ENCODE measurements at places on chromosomes 5 and 9. TPM values are rescaled to one million over a fixed set of nuclear protein-coding genes. Genes with fewer than 3 reads are reported as not detected.

- no peak for DNase-seq
These were observed 377.9 kb downstream of the PSAT1 start for GRCh38 chr9:78674874-78675273.

DNA sequence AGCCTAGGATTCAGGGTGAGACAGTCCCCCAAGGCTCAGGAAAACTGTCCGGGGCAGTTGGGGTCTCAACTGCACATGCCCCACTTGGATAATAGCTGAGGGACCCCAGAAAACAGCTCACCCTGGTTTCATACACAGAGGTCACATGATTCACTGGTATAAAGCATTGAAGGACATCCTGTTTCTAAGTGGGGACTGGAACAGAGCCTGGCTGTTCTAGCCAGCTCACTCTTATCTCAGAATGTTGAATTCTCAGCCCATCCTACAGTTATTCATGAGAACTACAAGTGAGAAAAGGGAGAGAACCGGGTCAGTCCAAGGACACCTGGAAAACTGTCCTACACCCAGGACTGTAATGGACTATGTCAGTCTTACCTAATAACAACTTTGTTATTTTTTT, 170.9 kb downstream of the FGF1 start:
- no peak for DNase-seq

- no peak for DNase-seq
These were observed 12.2 kb downstream of the TRAF1 start for GRCh38 chr9:120914396-120914795.

DNA sequence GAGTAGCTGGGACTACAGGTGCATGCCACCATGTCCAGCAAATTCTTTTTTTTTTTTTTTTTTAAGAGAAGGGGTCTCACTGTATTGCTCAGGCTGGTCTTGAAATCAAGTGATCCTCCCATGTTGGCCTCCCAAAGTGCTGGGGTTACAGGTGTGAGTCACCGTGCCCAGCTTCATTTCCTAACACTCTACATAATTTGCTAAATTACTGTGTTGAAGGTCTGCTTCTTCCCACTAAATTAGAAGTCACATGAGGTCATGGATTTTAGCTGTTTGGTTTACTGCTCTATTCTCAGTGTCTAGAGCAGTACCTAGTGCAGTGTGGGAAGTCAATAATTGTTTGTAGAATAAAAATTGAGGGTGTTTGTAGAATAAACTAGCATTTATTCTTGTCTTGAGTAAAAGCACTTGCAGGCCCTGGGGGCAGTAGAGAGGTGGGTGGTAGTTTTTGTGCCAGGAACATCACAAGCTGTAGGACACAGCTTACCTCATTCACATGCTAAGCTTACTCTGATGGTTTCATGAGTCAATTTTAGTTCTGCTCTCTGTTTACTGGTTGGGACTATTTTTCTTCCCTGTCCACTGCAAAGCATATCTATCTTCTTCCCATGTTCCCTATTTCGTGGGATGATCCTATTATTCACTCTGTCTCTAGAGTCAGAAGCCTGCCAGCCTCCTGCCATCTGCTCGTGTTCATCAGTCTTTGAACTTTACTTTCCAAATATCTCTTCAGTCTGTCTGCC, 7.0 kb downstream of the TEX48 start:
- no peak for DNase-seq

DNA sequence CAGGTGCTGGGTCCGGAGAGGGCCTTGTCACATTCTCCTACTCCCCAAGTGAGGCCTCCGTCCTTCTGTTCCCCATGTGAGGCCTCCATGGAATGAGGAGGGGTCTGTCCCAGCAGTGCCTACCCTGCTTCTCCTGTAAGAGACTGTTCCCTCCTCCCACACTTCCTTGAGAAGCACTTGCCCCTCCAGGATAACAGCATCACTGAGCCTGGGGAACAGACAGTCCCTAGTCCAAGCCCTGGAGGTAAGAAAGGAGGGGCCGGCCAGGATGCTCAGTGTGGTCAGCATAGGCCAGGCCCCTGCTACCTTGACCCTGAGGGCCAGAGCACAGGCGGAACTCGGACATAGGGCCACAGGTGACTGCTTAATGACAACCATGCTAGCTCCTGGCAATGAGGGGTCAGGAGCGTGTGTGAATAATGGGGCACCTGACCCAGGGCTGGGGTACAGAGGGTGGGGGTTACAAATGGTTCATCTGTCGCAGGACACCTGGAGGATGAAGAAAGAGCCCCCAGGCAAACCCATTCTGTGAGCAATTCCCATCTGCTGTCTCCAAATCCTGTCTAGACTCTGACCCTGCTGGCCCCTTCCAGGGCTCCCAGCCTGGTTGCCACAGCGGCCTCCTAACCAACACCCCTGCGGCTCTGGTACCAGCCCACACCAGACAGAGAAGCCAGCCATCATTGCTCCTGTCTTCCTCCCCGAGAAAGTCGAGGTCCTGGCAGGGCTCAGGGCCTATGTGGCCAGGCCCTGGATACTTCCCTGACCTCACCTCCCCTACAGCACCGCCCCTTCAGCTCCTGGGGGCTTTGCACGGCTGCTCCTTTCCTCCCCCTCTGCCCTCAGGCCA, 20.3 kb downstream of the RALGDS start:
- no peak for DNase-seq

DNA sequence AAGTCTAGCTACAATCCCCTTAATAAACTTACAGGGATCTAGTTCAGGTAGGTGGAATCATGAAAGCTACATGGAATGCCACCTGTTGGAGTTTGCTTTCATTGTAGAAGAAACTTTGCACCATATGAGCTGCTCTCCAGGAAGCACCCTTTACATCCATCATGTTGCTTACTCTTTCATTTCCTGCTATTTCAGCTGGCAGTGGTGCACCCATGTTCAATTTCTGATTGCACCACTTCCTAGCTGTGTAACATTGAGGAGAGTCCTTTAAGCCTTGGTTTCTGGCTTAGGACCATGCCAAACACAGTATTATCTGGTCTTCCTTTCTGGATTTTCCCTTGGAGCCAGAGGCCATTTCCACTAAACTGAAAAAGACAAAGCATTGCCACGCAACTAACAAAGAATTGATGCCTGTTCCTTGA, 123.3 kb upstream of the SLC12A2 start:
- DNase-seq, result no peak

DNA sequence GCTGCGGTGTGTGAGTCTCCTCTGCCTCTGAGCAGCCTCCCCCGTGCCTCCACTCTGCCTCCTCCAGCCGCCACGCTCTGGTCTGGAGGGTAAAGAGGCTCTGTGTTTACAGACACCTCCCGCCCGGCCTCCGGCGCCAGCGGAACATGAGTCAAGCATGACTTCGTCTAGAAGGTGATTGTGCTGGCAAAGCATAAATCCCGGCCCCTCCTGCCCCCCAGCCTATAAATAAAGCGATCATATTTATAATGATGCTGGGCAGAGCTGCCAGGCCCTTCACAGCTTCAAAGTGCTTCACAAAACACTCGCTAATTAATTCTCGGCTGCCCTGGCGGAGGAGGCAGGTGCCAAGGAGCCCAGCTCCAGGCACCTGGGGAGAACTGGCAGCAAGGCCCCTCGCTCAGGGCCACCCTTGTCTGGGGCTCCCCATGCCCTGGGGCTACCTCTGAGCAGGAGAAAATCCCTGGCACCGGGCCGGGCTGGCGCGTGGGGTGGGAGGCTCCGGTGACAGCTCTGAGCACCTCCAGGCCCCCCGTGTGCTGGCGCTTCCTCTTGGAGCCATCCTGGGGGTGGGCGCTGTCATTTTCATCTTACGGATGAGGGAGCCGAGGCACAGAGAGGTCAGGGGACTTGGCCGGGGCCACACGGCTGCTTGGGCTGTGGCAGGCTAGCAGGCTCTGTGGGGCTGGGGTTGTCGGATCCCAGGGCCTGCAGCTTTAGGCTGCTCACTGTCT, 87.8 kb downstream of the RXRA start:
- no peak for DNase-seq

DNA sequence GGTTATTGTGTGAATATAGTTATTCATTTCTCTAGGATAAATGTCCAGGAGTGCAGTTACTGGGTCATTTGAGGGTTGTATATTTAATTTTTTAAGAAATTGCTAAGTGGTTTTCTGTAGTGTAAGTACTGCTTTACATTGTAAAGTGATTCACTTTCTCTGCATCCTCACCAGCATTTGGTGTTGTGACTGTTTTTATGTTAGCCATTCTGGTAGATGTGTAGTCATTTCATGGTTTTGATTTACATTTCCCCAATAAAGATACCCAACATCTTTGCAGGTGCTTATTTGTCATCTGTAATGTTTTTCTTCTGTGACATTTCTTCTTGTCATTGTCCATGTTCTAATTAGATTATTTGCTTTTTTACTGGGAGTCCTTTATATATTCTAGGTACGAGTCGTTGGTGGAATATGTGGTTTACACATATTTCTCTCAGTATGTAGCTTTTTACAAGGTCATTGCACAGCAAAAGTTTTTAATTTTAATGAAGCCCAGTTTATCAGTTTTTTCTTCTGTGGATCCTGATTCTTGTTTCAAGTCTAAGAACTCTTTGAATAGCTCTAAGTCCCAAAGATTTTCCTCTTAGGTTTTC, 34.0 kb downstream of the SCGB3A1 start:
- DNase-seq, result no peak

DNA sequence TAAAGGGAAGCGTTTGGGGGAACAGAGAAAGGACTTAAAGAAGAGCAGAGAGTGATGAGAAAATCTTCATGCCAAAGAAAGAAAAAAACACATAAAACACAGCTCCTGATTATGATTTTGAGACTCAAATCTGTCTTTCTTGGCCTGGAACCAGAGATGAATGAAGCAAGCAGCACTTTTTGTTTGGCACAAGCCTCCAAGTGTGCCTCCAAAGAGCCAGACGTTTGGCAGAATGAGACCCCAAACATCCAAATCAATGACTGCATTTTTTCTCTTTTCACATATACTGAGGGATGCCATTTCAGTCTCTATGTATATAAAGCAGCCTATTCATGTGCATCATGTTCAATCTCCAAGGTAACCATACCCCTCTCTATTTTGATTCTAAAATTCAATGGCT, 424.2 kb downstream of the TUSC1 start:
- DNase-seq, result no peak

- DNase-seq, result no peak
These were observed 1819.8 kb downstream of the MAT2B start for GRCh38 chr5:165325221-165325620.

GRCh38 chr5:97162045-97162444, 19.6 kb upstream of the LIX1 start:
- DNase-seq, result peak; percentile 40

DNA sequence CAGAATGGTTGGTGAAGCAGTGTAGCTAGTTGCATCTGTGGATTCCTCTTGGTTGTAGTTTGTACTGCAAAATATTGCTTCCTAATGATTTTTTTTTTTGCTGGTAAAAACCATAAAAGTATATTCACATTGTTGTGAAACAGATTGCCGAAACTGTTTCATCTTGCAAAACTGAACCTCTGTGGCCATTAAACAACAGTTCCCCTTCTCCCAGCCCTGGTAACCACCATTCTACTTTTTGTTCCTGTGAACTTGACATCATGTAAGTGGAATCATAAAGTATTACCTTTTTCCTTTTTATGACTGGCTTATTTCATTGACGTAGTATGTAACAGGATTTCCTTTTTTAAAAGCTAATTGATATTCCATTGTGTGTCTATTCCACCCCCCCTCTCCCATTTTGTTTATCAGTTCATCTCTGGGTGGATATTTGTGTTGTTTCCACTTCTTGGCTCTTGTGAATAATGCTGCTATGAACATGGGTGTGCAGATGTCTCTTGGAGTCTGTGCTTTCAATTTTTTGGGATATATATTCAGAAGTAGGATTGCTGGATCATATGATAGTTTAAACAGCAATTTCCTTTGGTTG, 11.8 kb downstream of the SUB1 start:
- DNase-seq, result no peak

GRCh38 chr5:2879701-2880100, 128.2 kb upstream of the IRX2 start:
- no peak for DNase-seq

DNA sequence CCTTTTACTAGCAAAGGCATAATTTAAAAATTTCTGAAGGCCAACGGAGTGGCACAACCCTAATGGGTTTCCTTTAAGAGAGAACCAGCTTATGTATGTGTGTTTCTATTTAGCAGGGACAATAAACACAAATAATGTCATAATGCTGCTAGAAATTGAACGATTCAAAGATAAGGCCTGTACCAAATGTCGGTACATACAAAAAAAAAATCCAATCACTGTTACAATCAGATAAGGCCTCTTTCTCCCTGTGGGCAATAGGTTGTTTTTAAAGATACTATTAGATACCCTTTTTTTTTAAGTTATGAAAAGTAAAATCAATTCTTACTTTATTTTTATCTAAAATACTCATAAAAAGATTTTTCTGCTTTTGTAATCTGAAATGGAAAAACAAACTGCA, 821.0 kb downstream of the PRELID2 start:
- no peak for DNase-seq

GRCh38 chr5:159504106-159504856, 174.0 kb upstream of the IL12B start:
- DNase-seq, result no peak

DNA sequence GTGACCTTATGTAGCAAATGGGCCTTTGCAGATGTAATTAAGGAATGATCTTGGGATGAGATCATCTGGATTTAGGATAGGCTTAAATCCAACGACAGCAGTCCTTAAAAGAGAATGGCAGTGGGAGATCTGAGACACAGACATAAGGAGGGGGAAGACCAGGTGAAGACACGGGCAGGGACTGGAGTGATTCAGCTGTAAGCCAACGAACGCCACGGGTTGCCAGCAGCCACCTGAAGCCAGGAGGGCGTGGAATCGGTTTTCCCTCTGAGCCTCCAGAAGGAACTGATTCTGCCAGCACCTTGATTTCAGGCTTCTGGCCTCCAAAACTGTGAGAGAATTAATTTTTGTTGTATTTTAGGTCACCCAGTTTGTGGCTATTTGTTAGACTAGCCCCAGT, 218.6 kb upstream of the ANKRD55 start:
- DNase-seq, result no peak

- DNase-seq, result no peak
These were observed 526.1 kb upstream of the WWC1 start for GRCh38 chr5:167765352-167765751.

DNA sequence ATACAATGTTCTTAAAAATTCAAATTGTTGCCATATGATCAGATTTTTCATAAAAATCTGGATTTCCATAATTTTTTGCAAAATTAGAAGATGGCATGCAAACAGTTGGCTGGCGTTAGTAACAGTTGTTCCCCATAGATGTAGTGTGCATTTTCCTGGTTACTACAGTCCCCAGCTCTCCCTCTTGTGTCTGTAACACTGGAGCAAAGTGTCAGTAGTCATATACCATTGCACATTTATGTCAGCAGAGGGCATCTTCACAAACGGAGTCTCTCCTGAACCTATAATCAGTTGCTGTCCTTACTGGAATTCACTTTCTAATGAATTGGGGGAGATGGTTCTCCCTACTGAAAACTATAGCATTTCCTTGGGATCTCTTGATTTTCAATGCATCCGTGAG, 44.7 kb upstream of the DMAC1 start:
- no peak for DNase-seq

GRCh38 chr5:32132757-32133156, 41.4 kb downstream of the GOLPH3 start:
- no peak for DNase-seq

The SETD9 gene
- 3.1 TPM for total RNA-seq

The SKP1 gene
- total RNA-seq, result 310 TPM

The COX7C gene
- total RNA-seq, result 383 TPM

The MEGF10 gene
- not detected for total RNA-seq

The LCN15 gene
- total RNA-seq, result not detected

The PCDHB12 gene
- total RNA-seq, result not detected
